ENCODE measurements at places on chromosomes 6 and 20.

DNA sequence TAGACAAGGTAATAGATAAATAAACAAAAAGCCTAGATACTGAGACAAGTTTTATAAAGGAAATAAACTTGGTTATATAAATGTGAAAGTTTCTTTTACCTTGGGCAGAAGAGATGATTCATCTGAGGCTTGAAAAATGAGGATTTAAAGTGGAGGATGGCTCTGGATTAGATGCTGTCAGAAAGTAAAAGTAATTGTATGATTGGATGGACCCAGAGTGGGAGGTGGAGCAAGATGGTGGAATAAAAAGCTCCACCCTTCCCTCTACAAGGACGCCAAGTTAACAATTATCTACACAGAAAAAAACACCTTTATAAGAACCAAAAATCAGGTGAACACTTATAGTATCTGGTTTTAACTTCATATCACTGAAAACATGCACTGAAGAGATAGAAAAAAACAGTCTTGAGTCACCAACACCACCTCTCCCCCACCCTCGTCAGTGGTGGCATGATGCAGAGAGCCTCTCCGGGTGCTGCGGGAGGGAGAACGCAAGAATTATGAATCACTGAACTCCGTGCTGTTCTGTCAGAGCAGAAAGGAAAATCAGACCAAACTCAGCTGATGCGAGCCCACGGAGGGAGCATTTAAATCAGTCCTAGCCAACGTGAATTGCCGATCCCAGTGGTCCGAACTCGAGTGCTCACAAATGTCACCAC, 84.7 kb upstream of the GJE1 start:
- no peak for DNase-seq

DNA sequence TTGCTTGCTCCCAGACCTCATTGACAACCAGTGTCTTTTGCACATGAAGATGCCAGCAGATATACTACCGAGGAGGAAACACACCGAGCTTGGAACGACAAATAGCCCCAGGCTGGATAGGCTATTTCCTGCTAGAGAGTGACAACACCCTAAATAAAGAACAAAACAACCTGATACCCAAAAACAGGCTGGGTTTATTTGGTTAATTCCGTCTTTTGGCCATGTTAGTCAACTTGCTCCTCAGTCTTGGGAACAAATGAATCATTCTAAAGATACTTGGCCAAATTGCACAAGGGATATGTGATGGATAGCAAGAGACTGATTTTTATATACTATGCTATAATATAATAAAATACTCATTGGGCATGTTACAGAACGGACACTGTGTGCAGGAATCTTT, 11.5 kb upstream of the MUC22 start:
- no peak for DNase-seq

DNA sequence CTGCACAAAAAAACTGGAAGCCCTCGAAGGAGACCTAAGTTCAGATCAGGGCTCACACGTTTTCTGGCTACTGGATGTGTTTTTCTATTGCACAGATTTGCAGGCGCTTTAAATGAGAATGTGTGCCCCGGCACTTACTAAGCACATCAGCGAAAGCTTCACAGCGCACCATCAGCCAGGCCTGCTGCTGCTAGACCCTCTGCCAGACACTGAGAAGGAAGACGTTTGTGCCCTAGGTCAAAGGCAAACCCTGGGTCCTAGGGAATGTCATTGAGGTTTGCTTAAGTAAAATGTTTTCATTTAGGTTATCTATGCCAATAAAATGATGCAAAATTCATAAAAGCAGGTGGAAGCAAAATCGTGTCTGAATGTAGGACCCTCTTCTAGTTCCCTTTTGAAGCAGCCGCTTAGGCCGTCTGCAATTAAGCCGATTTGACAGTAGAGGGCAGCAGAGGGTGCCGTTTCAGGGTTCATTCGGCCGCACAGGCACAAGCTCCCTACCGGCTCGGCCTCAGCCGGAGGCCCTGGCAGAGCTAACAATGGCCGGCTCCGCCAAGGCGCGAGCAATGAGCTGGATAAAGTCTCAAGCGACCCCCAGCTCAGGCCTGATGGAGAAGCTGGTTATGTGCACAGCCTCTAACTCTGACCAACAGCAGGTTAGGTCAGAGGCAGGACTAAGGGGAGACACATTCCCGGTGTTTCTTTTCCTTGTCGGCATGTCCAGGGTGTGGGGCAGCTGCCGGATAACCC, 107.2 kb upstream of the FOXA2 start:
- no peak for DNase-seq

DNA sequence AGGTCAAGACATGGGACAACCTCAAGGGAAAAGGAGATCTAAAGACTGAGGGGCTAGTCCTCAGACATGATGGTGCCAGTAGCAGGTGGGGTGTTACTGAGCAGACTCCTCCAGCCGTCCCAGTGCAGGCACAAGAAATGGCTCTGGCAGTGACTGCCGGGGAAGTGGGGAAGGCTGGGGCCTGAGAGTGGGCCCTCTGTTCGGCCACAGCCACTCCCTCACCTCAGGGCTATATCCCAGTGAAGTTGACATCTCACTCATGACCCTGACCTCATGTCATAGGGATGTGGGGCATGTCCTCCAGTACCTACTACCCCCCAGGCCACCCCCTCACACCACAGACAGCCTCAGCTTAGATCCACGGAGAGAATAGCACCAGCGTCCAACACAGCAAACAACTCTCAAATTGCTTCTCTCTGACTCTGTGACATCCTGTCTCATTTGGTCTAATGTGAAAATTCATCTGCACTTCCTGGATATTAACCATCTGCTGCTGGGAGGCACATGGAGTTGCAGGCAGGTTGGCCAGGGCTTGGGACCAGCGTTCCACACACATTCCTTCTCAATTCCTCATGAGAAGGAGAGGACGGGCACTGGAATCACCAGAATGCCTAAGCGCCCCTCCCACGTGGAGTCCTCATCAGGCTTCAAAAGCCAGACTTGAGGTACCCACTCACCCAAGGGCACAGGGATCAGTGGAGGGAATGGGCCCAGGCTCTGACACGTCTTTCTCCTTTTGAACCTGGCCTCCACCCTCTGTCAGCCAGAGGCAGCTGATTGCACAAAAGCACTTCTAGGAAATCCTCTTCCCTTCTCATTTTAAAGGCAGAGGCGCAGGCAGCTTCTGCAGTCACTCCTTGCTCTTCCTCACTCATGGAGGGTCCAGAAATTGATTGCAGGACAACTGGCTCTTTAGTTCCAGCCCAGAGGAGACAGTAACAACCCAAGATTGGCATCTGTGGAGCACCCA, 163.6 kb upstream of the CST7 start:
- DNase-seq, result no peak

DNA sequence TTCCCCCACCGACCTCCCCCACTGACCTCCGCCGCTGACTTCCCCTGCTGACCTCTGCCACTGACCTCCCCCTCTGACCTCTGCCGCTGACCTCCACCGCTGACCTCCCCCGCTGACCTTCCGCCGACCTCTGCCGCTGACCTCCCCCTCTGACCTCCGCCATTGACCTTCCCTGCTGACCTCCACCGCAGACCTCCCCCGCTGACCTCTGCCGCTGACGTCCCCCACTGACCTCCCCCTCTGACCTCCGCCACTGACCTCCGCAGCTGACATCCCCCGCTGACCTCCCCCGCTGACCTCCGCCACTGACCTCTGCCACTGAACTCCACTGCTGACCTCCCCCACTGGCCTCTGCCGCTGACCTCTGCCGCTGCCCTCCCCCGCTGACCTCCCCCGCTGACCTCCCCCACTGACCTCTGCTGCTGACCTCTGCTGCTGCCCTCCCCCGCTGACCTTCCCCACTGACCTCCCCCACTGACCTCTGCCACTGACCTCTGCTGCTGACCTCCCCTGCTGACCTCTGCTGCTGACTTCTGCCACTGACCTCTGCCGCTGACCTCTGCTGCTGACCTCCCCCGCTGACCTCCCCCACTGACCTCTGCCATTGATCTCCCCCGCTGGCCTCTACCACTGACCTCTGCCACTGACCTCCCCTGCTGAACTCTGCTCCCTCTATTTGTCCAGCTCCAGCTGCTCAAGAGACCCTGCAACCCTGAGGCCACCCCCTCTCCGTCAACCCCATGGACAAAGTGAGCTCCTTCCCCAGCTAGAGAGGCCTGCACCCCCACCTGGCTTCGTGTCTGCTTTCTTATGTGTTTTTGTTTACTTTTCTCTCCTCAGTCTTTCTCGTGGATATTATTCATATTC, 91.4 kb upstream of the AFDN start:
- DNase-seq, result no peak

DNA sequence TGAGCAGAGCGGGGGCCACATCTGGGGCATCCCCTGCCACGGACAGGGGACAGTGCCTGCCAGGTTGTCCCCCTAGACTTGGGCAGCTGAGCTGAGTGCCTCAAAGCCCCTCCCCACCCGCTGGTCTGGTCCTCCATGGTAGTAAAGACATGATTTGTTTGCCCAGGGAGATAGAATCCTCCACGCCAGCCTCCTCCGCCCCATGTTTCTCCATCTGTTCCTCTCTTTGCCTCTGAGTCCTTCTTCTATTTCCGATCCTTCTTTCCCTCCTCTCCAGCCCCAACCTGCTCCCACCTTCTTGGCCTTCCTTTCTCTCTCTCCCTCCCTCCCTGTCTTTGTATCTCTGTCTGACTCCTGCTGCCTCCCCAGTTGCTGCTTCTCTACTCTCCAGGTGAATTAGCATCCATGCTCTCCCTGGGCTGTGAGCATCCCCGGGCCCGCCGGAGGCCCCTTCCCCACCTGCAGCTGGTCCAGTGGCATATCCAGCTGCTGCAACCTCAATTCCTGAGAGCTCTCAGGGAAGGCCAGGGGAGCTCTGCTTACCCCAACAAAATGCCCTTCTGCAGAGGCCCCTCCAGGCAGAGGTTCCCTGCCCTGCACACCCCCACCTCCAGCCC, 45.8 kb downstream of the CPNE5 start:
- no peak for DNase-seq

- no peak for DNase-seq
Observed at GRCh38 chr6:3894590-3895311, 45.6 kb downstream of the FAM50B start.

GRCh38 chr20:19456595-19457395, 244.4 kb downstream of the SLC24A3 start:
- no peak for DNase-seq

GRCh38 chr6:8829796-8830195, 394.5 kb upstream of the SLC35B3 start:
- DNase-seq, result no peak

DNA sequence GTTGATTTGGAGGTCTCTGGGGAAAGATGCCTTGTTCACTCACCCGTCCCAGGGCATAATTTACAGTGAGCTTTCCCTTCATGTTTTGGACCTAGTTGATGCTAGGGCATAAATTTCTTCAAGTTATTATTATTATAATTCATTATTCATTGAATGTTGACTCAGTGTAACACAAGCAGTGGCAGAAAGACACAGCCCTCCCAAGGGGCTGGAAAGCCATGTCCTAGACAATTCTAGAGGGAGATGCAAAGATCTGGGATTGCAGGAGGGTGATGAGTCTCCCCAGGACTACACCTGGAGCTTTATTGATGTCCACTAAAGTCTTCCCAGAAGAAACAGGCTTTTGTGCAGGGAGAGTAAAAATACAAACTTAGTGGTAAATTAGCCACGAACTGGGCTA, 322.0 kb upstream of the MOCS1 start:
- no peak for DNase-seq

GRCh38 chr6:55902796-55903195, 27.4 kb upstream of the BMP5 start:
- no peak for DNase-seq

- DNase-seq, result no peak
Observed at GRCh38 chr20:60046011-60046413, 87.8 kb downstream of the CDH26 start.

DNA sequence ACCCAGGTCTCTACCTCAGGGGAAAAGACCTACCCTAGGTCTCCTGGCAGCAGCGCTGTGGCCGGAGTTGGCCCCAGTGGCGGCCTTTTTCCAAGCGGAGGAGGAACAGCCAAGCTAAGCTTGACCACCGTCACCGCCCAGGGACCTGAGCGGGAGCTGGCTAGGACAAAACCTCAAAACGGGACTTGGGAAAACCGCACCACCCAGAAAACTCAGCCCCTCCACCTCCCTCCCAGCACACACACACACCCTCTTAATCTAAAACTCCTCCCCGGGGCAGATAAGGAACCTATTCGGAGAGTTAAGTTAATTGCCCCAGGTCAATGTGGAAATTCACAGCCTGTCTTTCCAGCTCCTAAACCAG, 2.7 kb upstream of the TRERF1 start:
- no peak for DNase-seq

- no peak for DNase-seq
Observed at GRCh38 chr6:141510803-141511202, 621.9 kb upstream of the GJE1 start.

- DNase-seq, result no peak
Observed at GRCh38 chr6:43668151-43669028, 19.2 kb downstream of the MRPS18A start.

GRCh38 chr6:11459079-11459610, 78.4 kb upstream of the TMEM170B start:
- no peak for DNase-seq

GRCh38 chr6:167054987-167055386, 55.8 kb downstream of the CEP43 start:
- no peak for DNase-seq

- DNase-seq, result no peak
Observed at GRCh38 chr6:125302840-125303511, 1.2 kb upstream of the HDDC2 start.

Data from stimulated activated CD8-positive, alpha-beta memory T cell treated with anti-CD3 and anti-CD28 coated beads, Interleukin-12 subunit alpha, Interleukin-12 subunit beta, amount 100 ng/mL, for 4 hours (primary cell).